ENCODE measurements at places on chromosomes 12 and 14.

DNA sequence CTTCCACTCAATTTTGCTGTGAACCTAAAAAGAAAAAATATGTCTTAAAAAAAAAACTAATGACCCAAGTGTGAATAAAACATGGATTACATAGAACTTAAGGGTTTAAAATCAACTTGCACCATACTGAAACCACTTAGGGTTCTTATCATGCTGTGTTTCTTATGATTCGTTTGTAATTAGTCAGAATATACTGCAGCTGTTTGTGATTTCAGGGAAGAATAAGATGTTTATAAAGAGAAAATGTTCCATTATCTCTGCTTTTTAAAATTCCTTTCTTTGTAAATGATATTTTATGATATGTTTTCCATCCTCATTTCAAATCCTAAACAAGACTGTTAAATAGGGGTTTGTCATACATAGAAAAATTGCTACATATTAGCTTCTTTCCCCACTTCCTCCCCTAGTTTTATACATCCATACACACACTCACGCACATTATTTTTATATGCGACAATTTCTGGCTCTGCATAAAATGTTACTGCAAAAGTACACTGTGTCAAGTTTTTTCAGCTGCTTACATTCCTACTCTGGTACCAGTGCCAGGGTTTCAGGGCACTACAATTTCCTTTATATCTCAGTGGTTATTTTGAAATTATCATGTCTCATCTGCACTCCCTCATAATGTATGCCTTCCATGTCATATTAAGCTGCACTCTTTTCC, 275.2 kb upstream of the GARIN6 start:
- no peak for DNase-seq

GRCh38 chr12:42541965-42542364, 47.6 kb downstream of the PRICKLE1 start:
- DNase-seq = no peak

- DNase-seq = no peak
Observed at GRCh38 chr12:104964167-104964855, 6.2 kb upstream of the SLC41A2 start.

DNA sequence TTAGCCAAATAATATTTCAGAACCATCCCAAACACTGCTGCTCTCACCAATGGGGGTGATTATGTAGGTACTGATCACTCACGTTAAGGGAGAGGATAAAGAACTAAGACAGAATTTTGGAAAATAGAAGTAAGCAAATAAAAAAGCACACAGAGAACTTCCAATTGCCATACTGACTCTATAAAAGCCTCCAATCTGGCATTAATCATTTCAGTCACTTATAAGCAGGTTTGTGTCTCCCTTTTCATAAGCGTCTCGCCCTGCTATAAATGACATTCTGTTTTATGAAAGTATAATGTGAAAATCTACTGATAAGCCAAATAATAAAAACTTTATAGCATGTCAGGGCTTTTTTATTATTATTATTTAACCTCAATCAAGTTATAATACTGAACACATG, 435.2 kb downstream of the ETNK1 start:
- no peak for DNase-seq

GRCh38 chr12:55226523-55226922, 5.7 kb downstream of the OR10A7 start:
- DNase-seq = no peak

DNA sequence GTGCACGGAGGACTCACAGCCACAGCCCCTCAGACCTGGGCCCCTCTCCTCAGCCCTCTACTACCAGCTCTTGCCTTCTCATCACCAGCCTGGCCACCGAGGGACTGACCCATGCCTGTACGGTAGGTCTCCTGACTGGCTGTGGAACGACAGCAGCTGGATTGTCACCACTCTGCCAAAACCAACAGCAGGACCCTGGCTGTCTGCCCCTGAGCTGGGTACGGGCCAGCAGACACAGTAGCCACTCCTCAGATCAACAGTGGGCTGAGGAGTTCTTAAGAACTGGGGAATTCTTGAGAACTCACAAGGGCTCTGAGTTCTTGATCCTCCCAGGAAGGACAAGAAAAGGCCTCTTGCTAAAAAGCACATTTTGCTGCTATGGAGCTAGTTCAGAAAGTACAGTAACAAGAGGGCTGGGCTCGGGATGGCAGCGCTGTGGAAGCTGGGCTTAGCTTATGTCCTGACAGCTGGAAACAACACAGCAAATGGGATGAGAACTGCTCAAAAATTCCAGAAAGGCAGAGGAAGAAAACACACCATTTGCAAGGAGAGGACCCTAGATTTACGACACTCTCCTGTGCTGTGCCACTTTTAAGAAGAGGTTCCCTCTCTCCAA, 176.4 kb downstream of the ANO2 start:
- no peak for DNase-seq

- DNase-seq = no peak
Observed at GRCh38 chr14:100788517-100788916, 37.4 kb upstream of the MEG3 start.

- no peak for DNase-seq
Observed at GRCh38 chr14:80979951-80980350, 24.5 kb downstream of the TSHR start.

GRCh38 chr12:124125203-124125871, 152.3 kb downstream of the ZNF664 start:
- no peak for DNase-seq
